ENCODE measurements at places on chromosomes 2 and 18.

DNA sequence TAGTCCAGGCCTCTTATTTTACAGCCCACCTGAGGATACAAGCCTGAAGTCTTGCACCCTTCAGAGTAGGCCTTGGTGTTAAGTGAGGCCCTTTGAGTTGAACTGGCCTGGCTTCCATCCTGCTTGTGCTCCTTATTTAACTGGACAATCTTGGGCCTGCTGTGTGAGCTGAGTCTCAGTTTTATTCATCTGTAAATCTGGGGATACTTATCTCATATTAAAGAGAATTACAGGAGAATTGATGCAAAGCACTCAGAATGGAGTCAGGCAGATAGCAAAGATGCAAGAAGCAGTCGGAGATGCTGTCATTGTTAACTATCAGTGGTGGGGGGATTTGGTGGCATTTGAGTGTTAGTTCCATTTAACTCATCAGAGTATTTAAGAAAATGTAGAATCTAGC is 36.8 kb downstream of the MFSD6 start:
- DNase-seq, result no peak

GRCh38 chr2:96909611-96910021 is 39.7 kb upstream of the SEMA4C start:
- no peak for DNase-seq

- no peak for DNase-seq
These were observed 59.4 kb downstream of the SNORC start for GRCh38 chr2:232929303-232930058.

DNA sequence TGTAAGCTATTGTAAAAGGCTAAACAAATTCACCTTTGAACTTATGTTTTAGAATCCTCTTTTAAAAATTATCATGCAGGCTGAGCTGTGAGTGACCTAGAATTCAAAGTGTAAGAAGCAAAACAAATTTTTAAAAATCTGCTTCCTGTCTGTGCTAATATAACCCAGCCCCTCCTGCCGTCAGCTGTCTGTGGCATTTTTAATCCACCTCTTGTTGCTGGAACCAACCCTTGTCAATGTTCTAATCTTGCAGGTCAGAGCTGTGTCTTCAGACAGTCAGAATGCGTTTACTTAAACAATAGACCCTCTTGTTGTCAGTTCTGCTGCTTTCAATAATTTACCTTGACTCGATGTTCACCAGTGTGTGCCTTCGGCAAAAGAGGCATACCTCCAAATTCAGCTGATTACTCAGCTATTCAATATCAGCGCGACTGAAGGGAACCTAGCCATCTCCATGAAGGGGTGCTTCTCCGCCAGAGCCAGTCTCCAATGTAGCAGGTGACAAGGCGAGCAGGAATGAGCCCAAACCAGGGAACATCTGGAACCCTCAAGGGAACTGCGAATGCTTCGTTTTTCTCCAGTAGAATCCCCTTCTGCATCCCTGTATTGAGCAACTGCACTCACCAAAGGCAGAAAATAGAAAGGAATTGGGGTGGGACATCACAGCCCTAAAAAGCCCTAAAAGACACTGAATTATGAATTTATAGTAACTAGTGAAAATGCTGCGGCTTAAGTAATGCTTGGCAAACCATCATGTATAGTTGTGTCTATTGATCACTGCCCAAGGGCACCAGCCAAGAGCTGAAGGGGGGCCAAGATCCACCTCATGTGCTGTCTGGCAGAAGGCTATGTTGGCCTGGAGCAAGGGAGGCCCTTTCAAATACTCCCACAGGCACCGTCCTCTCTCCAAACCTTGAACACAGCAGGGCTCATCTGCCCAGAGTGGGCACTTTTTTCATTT is 62.5 kb downstream of the LYPD6B start:
- DNase-seq, result no peak

DNA sequence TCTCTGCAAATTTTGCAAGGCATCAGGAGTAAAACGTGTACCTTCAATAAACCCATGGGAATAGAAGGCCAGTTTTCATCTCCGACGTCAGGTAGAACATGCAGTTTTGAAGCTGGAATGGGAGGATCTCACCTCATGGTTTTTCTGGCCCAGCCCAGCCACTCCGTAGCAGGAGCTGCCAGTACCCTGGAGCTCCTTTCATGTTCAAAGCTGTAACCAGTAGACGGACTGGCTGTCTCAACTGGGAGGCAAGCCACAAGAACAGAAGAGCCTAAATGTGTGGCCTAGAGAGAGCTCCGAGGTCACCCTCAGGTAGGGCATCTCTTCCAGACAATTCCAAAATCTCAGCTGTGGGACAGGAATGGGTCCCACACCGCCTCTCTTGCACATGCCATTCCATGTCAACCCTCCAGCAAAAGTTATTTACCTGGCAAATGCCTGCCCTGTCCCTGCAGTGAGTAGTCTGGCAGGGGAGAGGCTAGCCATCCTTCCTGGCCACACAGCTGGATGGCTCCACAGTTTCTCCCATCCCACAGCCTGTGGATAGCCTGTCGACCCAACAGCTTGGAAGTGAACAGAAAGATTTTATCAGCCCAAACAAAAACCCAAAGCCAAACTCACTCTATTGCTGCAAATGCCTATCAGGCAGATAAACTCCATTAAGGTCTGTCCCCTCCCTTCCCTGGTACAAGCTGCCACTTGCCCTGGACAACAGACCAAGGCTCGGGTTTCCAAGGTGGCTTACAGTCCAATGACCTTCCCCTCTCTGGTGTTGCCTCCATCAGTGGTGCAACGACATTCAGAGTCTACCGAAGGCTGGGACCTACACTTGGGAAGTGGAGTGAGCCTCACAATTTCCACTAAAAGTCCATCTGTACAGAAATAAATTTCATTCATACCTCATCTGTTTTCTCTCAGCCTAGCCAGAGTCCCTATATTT is 27.8 kb downstream of the CRACDL start:
- no peak for DNase-seq

GRCh38 chr2:241417626-241418025 is 61.5 kb downstream of the FARP2 start:
- no peak for DNase-seq

DNA sequence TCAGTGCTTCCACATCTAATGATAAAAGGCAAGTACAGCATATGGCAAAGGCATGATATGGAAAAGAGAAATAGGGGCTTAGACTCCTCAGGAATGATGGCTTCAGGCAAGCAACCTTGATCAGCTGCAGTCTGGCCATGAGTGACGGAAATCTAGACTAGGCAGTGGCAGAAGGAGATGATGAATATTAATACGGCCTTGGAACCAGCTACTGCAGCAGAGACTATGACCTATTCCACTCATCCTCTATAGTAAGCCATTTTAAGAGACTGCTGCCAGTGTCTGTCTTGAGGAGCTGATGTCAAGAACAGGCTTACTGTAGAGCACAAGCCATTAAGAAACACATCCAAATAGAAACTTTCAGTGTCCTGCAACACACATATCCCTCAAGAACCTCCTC is 23.7 kb downstream of the ASXL2 start:
- DNase-seq, result no peak

DNA sequence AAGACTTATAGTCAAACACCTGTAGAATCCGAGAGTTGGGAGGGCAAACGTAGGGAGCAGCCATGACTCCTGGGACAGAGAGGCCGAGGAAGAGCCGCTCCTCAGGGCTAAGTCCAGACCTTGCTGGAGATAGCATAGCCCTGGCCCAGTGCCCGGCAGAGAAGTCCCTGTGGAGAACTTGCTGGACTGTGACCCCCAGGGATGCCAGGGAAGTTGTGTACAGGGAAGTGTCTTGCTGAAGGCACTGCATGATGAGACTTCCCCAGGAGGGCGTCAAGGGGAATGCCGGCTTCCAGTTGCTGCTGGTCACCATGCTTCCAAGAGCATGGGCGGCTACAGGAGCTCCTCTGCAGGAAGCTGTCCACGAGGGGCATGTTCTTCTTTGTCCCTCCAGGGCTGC is 8.6 kb upstream of the CNDP1 start:
- DNase-seq, result peak; percentile 10
